NCI-H526 (cell line): ENCODE measurements at places on chromosomes 11 and 22.
A peak's percentile ranks its signal among the peaks of the same experiment; 100 is the strongest.

GRCh38 chr11:17559341-17560087, 12.5 kb downstream of the OTOG start:
- no peak for DNase-seq

DNA sequence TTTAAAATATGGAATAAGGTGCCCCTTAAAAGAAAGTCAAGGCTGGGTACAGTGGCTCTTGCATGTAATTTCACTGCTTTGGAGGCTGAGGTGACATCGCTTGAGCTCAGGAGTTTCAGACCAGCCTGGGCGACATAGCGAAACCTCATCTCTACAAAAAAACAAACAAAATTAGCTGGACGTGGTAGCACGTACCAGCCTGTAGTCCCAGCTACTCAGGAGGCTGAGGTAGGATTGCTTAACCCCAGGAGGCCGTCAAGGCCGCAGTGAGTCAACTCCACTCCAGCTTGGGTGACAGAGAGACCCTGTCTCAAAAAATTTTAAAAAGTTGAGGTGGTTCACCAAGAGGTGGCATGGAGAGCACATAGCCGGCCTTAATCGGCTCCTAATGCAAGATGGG, 17.7 kb upstream of the ADORA2A start:
- DNase-seq = no peak

DNA sequence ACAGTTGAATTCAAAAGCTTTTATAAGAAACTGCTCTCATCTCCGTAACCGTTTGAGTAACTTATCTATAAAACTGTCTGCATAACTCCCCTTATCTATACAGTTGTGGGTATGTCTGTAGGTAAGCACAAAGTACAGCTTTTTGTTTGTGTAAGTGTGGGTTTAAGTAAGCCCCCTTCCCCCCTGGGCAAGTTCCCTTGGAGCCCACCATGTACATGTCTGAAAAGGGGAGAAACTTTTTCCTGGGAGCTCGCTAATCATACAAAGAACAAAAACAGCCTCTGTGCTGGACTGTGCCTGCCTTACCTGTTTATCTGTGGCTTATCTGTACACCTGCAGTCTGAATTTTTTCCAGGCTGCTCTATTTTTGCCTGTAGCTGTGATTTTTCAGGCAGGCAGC, 36.3 kb upstream of the TMEM45B start:
- DNase-seq = no peak

- no peak for DNase-seq
These were observed 179.2 kb downstream of the SPON1 start for GRCh38 chr11:14141676-14142075.

GRCh38 chr22:41557401-41558240, 3.2 kb upstream of the CSDC2 start:
- DNase-seq = no peak

GRCh38 chr11:10913075-10913474, 55.2 kb upstream of the ZBED5 start:
- DNase-seq = peak; percentile 99

DNA sequence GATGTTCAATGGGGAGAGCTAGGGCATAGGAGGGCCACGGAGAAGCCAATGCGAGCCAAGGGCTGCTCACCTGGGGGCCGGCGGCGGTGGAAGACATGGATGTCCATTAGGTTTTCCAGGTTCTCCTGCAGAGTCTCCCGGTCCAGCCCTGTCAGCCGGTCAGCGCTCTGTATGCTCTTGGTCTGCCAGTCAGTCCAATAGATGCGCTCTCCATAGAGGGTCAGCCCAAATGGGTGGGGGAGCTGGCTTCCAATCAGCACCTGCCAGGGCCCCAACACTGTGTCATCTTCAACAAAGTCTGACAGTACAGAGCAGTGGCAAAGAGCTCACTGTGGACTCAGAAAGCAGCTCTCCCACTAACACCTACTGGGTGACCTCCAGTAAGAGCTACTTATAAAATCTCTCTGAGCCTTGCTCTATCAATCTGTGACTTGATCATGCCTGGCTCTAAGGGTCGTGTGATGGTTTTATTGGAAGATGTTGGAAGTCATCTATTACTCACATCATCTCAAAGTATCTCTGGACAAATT, 33.0 kb upstream of the CKAP5 start:
- no peak for DNase-seq

DNA sequence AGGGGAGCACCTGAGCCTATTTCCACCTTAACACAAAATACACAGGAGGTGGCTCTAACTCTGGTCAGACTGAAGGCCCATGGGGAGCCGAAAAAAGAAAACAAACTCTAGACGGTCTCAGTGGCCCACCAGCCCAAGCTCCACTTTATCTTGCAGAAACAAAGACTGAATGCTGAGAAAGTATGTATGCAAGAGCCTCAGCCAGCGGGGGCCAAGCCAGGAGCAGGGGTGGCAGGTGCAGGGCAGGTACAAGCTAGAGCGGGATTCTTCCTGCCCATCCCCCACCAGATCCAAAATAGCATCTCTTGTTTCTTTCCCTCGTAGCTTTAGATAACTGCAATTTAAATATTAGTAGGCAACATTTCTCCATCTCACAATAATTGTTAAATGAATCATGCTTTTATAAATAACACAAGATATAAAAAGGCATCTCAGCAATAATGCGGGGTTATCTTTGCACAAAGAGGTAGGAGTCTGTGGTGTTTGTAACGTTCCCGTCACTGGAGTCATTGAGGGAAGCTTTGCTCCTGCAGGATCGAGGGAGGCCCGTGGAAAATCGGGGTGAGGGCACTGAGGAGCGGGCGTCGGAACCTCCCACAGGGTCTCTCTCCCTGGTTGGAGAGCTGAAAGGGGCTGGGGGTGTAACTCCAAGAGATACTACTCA, 418.0 kb downstream of the SHANK2 start:
- peak; percentile 17 for DNase-seq

DNA sequence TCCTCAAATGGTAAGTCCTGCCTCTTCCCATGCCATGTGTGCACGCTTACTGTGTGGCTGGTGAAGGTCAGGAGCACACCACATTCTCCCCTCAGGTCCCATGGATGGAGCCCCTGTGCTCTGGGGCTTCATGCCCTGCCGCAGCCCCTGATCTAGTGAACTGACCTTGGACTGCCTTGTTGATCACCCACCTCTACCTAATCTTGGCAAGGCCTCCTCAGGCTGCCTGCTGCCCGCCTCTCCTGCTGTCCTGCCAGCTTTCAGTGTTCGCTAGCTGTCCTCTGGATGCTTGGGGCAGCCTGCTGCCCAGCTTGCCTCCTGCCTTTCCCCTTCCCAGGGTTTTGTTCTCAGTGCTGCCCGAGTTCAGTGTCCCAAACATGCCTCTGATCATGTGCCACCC, 38.1 kb downstream of the CABIN1 start:
- no peak for DNase-seq

GRCh38 chr11:96156379-96156722, 186.6 kb downstream of the MAML2 start:
- DNase-seq = no peak

- peak; percentile 86 for DNase-seq
These were observed 8.7 kb downstream of the PNPLA5 start for GRCh38 chr22:43883012-43883661.

GRCh38 chr11:110892741-110893285, 180.6 kb upstream of the ARHGAP20 start:
- DNase-seq = no peak

DNA sequence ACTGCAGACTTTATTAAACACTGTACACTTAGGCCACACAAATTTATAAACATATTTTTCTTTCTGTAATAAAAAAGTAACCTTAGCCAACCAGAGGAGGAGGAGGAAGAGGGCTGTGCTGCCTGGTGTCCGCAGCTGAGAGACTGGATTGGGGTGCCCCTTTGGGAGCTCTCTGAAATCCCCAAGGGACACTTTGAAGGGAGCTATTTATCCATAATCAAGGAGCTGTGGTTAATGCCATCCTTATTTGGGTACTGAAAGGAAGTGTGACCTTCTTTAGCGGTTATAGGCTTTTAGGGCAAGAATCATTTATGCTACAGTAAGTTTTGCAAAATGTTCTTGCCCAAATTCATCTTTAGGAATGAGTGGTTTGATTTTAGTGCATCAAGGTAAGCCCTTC, 125.8 kb downstream of the RASSF10 start:
- DNase-seq = peak; percentile 88

- DNase-seq = no peak
These were observed 343.3 kb upstream of the CTSC start for GRCh38 chr11:88680806-88681205.

DNA sequence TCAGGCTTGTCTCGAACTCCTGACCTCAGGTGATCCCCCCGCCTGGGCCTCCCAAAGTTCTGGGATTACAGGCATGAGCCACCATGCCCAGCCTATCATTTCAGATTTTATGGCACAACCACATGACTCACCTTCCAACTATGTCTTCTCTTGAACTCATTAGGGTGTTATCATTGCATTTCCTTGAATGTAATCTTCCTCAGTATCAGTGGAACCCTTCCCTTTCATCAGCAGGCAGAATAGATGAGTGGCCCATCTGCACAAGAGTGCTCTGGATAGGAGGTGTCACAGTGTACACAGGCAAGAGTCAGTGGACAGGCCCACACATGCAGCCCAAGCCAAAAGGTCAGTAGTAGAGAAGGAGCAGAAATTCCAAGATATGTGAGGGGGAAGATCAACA, 29.1 kb upstream of the AQP11 start:
- no peak for DNase-seq

- DNase-seq = peak; percentile 73
These were observed at the start of gene TMPRSS6 for GRCh38 chr22:37109242-37109917. Gene TMPRSS6, minus strand, starts transcription at chr22:37109713. Its CDS starts 6,296 bp downstream, at chr22:37103417.

DNA sequence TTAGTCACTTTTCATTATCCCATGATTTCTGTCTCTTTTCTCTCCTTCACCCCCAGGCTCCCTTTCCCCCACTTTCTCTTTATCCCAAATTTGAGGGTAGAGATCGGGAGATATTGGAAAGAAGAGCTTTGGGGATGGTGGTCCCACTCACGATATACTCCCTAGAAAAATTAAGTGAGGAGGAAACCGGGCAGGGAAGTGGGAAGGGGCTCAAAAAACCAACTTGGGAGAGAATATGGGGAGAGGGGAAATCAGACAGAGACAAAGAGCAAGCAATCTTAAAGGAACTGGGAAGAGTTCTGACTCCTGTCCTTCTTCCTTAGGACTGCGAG, 941 bp upstream of the DCHS1 start:
- no peak for DNase-seq

DNA sequence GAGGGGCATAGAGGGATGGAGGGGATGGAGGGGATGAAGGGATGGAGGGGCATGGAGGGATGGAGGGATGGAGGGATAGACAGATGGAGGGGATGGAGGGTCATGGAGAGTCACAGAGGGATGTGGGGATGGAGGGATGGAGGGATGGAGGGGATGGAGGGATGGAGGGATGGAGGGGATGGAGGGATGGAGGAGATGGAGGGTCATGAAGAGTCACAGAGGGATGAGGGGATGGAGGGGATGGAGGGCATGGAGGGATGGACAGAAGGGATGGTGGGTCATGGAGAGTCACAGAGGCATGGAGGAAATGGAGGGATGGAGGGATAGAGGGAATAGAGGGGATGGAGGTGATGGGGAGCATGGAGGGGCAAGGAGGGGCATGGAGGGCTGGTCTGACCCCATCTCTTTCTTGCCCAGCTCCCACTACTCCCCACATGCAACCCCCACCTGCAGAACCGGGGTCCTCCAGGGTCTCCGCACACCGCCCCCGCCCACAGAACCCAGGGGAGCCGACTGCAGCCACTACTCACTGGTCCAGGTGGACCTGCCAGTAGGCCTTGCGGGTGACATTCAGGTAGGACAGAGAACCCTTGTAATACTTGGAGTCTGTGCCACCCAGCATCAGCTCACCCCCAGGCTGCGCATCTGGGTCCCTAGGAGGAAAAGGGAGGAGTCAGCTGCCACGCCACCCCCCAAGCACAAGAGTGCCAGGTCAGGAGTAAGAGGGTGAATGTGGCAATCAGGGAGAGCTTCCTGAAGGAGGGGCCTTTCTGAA, 4.2 kb upstream of the IFITM10 start:
- no peak for DNase-seq

- peak; percentile 34 for DNase-seq
These were observed 61.8 kb downstream of the ST3GAL4 start for GRCh38 chr11:126417091-126417862.

DNA sequence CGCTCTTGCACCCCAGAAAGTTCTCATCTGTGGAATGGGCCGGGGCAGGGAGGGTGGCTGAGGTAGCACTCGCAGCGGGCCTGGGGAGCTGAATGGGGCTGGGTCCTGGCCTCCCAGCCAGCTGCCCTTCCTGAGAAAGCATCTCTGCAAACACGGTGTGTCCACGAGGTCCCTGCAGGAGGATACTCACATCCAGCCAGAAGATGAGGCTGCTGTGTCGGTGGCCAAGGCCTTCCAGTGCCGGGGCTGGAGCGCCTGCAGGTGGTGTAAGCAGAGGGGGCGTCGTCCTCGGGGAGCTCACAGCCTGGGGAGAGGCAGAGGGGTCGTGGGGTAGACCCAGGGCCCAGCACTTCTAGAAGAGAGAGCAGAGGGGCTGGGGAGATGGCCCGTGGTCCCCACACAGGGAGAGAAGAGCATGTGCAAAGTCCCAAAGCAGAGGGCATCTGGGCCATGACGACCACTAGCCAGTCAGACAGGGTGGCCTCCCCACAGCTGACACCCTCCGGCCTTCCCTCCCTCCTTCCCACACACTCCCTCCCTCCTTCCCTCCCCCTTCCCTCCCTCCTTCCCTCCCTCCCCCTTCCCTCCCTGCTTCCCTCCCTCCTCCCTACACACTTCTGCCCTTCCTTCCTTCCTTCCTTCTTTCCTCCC, 97.9 kb downstream of the WNT7B start:
- DNase-seq = no peak

DNA sequence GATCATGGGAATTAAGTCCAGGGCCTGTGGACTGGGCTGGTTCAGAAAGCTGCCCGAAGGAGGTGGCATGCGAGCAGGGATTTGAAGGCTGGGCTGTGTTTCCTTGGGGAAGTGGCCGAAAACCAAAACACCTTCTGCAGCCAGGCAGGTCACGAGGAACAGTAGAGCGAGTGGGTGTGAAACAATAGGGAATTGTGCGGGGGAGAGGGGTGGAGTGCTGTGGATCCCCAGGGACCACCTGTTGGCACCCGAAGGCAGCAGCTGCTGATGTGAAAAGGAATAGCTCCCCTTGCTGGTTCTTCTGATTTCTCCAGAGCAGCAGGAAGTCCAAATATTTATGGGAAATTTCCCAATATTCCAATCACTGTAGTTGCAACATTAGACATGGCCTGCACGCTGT, 24.6 kb downstream of the TP53I11 start:
- DNase-seq = peak; percentile 63

DNA sequence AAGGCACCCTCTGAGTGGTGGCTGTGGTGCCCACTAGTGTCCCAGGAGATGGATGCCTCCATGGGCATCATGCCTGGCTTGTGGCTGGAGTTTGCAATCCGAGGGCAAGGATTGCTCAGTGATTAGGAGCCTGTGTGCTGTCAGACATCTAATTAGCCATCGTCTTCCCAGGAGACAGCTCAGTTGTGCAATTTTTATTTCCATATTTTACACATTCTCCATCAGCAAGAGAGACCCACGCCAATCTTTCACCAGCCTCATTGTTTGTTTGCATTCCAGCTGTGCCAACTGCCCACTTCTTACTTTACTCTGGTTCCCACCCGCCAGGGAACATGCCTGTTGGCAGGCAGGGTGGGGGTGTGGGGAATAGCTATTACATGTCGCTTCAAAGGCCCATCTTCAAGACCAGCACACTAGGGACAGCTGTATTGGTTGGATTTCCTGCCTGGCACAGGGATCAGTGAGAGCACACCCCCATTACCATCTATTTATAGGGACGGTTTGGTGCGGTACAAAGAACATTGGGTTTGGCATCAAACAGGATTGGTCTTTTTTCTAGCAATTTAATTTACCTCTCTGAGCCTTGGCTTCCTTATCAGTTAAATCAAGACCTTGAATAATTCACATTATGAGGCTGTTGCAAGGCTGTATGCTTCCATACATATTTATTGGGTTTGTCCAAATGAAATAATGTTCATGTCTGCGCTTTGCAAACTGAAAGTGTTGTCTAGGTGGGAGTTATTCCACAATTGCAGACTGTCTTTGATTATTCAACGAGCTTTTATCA, 80.7 kb upstream of the NAV2 start:
- no peak for DNase-seq
